Thyroid gland (tissue), 4 donors: ENCODE measurements at places on chromosomes 1 and 21. TPM values are rescaled to one million over a fixed set of nuclear protein-coding genes. Genes with fewer than 3 reads are reported as not detected.

The LY9 gene
- 0.67 TPM for total RNA-seq

The ID3 gene
- total RNA-seq: 279 TPM

The SERINC2 gene
- 28.9 TPM for total RNA-seq

The WDR64 gene
- not detected for total RNA-seq

GRCh38 chr21:38849776-38850175, 44.0 kb downstream of the ETS2 start:
- no peak overlapping the region for H3K27ac ChIP-seq
- H3K36me3 ChIP-seq: no peaks in the 10 kb centered on the region
- no peaks in the 10 kb centered on the region for H3K4me1 ChIP-seq
- DNase-seq: no peak

DNA sequence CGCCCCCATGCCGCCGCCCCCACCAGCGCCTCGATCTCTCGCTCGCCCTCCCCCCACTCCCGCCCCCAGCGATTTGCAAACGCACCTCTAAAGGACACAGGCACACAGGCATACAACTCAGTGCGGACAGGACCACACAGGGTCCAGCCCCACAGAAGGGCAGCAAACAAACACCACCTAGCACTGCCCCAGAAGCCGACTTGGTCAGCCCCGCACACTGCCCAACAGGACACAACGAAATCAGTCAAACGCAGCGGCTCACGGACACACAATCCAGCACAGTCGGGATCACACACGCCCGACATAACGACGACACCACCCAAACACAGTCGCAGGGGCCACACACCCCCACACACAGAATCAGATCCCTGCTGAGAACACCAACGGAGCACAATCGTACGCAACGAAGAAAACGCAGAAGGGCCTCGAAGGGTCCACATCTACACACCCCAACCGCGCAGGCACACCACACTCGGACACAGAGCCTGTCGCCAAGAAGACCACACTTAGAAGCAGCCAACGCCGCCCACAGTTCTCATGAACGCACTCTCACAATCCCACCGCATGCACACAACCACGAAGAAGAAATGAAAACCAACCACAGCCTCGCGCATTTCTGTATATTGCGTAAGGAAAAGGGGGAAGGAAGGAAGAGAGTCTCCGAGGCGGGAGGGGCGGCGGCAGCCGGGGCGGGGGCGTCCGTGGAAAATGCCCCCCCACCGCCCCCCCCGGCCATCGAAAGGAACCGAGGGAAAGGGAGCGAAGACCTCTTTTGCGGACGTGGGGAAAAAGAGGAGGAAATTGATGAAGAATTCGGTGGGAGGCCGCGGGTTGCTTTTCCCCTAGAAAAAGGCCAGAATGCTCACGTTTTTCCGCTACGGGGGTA, 481 bp downstream of the TAL1 start:
- H3K4me3 ChIP-seq: no peak overlapping the region
- peaks cover 11% of the 10 kb centered on the region for H3K4me1 ChIP-seq
- H3K27ac ChIP-seq: peak overlapping the region; percentile 53
- DNase-seq: peak; percentile 19

DNA sequence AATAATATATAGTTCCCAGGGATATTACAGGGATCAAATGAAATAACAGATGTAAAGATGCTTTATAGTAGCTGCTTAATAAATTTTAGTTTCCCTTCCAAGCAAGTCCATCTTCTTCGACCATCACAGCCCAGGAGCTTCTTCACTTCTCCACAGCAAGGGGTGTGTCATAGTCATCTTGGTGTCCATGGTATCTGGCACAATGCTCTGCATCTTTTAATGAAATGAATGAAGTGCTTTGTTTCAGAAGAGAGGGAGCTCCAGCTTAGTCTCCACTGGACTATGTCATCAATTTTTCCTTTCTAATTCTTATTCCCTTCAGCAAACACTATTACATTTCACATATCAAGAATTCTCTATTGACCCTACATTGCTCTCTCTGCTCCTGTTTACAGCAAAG, 4.9 kb upstream of the MACF1 start:
- no peak for DNase-seq
- no peak overlapping the region for H3K4me3 ChIP-seq
- peaks cover 42% of the 10 kb centered on the region for H3K4me1 ChIP-seq
- no peaks in the 10 kb centered on the region for H3K27me3 ChIP-seq

- no peaks in the 10 kb centered on the region for H3K27me3 ChIP-seq
- H3K4me1 ChIP-seq: peaks cover 4% of the 10 kb centered on the region
- H3K27ac ChIP-seq: no peak overlapping the region
- no peaks in the 10 kb centered on the region for H3K36me3 ChIP-seq
- no peak for DNase-seq
Observed at GRCh38 chr1:214213136-214213535, 67.8 kb upstream of the SMYD2 start.

- DNase-seq: no peak
- no peaks in the 10 kb centered on the region for H3K4me1 ChIP-seq
- no peaks in the 10 kb centered on the region for H3K27me3 ChIP-seq
- H3K4me3 ChIP-seq: no peak overlapping the region
- H3K27ac ChIP-seq: no peak overlapping the region
Observed at GRCh38 chr1:61501971-61502916, 222.7 kb downstream of the TM2D1 start.

GRCh38 chr1:215226757-215227156, 144.2 kb downstream of the KCNK2 start:
- no peak overlapping the region for H3K4me3 ChIP-seq
- no peaks in the 10 kb centered on the region for H3K36me3 ChIP-seq
- no peak overlapping the region for H3K27ac ChIP-seq
- no peaks in the 10 kb centered on the region for H3K27me3 ChIP-seq
- no peaks in the 10 kb centered on the region for H3K4me1 ChIP-seq

DNA sequence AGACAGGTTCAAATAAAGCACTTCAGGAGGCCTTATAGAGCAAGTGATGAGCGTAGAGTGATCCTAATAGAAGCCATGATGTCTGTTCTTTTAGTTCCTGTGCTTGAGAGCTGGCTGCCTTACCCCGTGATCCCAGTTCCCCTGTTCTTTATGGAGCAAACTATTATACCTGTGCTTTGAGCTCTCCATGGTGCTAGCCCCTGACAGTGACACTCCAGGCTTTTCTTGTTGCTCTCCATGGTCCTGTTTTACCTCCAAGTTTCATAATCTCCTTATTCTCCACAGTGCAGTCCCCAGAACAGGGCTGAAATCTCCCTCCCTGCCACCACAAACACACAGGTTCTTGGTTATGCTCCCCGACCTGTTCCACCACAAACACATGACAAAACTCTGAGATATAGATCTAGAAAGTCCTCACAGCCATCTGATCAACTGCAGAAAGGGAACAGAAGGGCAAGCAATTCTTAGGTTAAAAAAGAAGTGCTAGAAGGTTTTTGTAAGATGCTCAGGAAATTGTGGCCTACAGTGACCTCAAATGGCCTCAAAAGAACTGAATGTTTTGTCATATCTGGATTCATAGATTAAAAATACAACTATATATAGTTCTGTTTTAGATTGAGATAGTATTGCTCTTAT, 6.0 kb downstream of the CADM3 start:
- H3K27me3 ChIP-seq: no peaks in the 10 kb centered on the region
- H3K4me3 ChIP-seq: no peak overlapping the region
- H3K36me3 ChIP-seq: no peaks in the 10 kb centered on the region

DNA sequence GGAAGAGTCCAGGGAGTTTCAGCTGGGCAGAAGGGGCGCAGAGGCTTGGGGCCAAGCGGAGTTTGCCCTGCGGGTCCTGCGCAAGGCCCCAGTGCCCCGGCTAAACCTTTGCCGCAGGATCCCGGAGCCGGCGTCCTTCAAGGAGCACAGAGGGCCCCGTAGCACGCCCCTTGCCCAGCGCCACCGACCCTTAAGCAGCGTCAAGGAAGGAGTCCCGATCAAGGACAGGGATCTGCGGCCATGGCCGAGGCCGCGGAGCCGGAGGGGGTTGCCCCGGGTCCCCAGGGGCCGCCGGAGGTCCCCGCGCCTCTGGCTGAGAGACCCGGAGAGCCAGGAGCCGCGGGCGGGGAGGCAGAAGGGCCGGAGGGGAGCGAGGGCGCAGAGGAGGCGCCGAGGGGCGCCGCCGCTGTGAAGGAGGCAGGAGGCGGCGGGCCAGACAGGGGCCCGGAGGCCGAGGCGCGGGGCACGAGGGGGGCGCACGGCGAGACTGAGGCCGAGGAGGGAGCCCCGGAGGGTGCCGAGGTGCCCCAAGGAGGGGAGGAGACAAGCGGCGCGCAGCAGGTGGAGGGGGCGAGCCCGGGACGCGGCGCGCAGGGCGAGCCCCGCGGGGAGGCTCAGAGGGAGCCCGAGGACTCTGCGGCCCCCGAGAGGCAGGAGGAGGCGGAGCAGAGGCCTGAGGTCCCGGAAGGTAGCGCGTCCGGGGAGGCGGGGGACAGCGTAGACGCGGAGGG, 520 bp downstream of the CLIC6 start:
- peaks cover 12% of the 10 kb centered on the region for H3K4me1 ChIP-seq
- H3K36me3 ChIP-seq: no peaks in the 10 kb centered on the region
- peak overlapping the region; percentile 76 for H3K4me3 ChIP-seq
- H3K27ac ChIP-seq: peak overlapping the region; percentile 39
- no peaks in the 10 kb centered on the region for H3K27me3 ChIP-seq

DNA sequence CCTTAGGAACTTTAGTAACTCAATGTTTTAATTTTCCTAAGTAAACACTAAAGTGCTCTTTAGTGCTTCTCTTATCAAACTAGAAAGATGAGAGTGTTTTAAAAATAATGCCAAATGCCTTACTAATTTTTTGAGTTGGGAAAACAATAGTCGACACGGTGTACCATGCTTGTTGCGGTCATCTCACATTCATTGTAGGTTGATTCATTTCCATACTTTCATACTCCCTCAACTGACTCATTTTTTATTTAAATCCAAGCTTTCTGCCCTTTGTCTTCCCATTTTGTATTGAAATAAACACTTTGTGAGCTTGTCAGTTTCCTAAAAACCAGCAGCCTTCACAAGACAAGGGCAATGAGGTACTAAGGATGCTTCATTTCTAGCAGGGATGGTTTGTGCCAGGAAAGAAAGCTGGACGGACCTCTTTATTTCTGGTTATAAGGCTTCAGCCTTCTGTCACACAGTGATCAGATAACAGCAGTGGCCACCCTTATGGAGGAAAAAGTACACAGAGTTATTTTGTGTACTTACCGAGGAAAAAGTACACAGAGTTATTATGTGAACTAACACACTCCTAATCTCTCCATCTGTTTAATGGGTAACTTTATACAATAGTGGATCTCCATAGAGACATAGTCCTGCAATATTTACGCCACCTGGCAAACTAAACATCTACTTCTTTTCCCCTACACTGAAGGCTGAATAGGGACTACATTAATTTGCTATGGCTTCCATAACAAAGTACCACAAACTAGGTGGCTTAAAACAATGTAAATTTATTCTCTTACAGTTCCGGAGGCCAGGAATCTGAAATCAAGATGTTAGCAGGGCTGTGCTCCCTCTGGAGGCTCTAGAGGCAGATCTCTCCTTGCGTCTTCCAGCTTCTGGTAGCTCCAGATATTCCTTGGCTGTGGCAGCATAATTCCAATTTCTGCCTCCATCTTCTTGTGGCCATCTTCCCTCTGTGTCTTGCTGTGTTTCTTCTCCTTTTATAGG, 13.0 kb upstream of the CCDC190 start:
- H3K36me3 ChIP-seq: no peaks in the 10 kb centered on the region
- no peak overlapping the region for H3K27ac ChIP-seq
- H3K4me3 ChIP-seq: no peak overlapping the region
- H3K27me3 ChIP-seq: no peaks in the 10 kb centered on the region
